ENCODE measurements at places on chromosomes 5 and 9.

GRCh38 chr5:83877911-83878706 is 157.5 kb upstream of the HAPLN1 start:
- peak; percentile 52 for DNase-seq

DNA sequence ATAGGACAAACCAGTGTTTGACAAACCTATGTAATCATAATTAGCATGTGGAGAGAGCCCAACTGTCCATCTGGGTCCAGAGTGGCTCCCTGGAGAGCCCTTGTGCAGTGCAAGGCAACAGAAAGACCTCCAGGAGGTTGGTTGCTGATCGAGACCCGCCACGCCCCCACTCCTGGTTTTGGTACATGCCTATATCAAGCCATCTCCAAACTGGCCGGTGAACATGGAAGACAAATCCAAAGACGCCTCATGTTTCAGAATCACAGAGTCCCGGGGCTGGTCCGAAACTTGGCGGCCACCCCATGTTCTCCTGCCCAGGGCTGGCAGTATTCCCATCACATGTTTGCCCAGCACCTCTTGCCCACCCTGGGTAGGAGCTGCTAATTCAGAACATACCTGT is 140.2 kb downstream of the PAX5 start:
- no peak for DNase-seq

- no peak for DNase-seq
These were observed 279.6 kb downstream of the FANCC start for GRCh38 chr9:95037789-95038521.

DNA sequence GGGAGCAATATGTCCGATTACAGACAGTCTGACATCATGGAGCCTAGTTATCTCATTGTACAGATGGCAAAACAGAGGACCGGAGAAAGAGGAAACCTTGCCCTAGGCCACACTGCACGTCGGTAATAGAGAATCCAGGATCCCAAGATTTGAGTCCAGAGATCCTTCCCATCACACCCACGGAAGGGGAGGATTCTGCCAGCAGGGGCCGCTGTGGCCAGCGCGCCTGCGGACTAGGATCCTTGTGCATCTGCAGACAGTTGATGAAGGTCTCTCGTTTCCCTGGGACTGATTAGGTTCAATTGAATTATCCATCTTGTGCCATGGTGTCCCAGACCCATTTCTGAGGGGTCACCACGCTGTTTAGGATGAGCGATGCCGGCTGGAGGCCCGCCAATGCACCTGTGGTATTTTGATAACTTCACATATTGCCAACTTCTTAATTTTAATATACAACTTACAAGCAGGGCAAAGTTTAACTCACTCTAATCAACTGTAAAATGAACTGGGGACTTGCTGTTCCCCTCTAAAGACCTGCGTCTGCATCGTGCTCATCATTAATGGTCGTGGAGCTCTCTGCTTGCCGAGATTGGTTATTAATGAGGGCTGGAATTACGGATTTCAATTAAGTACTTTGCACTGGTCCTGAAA is 592.7 kb upstream of the BRINP1 start:
- no peak for DNase-seq

DNA sequence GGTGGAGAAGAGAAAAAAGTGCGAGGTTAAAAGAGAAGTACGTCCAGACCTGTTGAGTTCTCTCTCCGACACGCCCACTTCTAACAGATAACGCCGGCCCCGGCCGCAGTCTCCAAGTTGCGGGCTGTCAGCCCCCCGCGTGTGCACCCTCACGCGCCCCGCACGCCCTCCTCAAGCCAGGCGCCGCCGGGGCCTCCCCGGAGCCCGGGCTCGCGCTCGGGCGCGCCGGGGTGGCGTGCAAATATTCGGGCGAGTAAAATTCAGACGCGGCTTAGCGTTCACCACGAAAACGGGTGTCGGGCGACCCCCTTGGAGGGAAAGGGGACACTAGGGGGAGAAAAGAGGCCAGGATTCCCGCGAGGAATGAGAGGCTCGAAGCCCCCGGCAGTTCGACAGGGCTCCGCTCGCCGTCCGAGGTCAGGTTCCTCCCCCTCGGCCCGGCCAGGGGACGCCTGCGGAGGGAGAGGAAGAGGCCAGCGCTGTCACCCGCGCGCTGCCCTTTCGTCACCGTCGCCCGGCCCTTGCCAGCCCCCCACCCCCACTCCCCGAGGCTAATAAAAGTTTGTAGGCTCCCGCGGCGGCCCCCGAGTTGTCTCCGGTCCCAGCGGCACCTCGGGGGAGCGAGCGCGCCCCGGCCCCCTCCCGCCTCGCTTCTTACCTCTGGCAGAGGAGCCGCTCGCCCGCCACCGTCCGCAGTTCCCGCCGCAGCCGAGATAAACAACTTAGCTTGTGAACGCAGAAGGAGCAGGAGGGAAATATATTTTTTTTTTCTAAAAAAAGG is 743 bp downstream of the NR3C1 start:
- DNase-seq = no peak

GRCh38 chr5:14429101-14430050 is 152.2 kb upstream of the OTULINL start:
- DNase-seq = no peak

GRCh38 chr5:132428147-132428482 is 58.6 kb downstream of the SLC22A5 start:
- DNase-seq = no peak

GRCh38 chr9:113990975-113991471 is 87.1 kb downstream of the AMBP start:
- peak; percentile 76 for DNase-seq

DNA sequence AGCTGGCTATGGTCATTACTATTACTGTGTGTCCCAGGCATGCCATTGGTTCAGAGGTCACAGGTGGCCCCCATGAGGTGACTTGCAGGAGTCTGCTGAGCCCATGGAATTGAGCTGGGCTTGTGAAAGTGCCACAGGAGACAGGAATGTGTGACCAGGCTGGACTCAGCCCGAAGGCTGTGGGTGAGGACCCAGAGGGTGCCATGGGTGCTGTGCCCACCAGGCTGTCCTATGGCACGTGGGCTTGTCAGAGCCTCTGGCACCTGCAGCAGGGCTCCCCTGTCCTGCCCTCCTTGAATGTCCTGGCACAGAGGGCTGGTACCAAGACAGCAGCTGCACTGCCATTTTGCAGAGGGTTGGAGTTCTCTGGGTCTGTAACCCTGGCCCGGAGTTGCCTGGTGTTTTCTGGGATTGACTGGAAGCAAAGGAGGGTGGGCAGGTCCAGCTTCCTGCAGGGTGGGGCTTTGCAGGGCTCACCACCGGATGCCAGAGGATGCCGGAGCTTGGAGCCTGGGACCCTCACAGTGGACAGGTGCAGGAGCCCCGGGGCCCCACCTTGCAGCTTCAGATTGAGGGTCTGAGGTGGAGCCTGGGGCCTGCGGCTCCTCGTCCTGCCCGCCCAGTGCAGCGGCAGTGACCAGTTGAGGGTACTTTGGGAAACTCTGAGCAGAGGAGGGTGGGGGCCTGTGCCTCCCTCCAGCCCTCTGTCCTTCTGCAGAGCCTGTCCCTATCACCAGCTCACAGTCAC is 14.2 kb downstream of the COL5A1 start:
- DNase-seq = peak; percentile 74

DNA sequence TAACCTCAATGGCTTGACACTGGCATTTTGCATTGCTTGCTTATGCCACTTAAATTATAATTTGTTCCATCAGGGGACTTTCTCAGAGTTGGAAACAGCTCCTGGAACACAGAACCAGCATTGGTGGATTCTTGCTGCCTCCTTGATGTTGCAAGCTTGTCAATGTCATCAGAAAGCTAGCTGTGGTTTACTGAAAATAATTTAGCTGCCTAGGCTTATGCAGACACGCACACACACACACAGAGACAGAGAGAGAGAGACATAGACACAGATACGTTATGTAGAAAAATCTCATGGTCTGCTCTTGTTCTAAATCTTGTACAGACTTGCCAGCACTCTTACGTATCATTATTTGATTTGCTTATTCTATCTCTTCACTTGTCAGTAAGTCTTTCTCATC is 78.0 kb downstream of the HMHB1 start:
- no peak for DNase-seq

- no peak for DNase-seq
These were observed 196.2 kb downstream of the MARCHF11 start for GRCh38 chr5:15983392-15983791.

- DNase-seq = peak; percentile 59
These were observed 19.9 kb downstream of the ERBIN start for GRCh38 chr5:65946198-65946745.

DNA sequence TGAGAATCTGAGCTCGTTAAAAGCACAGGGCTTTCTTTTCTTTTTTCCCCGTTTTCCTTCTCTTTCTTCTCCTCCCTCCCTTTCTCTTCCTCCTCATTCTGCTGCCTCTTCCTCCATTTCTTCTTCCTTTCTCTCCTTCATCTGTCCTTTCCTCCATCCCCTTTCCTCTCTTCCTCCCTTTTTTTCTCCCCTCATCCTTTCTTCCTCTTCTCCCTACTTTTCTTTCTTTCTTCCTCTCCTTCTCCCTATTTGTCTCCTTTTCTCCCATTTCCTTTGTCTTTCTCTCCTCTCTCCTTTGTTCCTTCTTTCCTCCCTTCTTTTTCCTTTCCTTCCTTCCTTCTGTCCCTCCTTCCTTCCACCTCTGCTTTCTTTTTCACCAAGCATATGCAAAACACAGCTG is 649.4 kb downstream of the IRX1 start:
- no peak for DNase-seq

DNA sequence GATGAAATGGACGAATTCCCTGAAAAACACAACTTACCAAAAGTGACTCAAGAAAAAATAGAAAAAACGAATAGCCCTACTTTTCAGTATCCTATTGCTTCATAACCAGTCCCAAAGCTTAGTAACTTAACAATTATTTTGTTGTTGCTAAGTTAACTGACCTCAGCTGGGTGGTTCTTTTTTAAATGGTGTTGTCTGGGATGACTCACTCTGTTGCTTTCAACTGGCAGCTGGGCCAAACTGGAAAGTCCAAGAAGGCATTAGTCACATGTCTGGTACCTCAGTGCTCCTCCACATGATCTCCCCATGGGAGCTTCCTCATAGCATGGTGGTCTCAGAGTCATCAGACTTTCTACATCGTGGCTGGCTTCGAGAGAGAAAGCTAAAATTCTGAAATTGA is 47.8 kb upstream of the ADAMTS2 start:
- peak; percentile 91 for DNase-seq

DNA sequence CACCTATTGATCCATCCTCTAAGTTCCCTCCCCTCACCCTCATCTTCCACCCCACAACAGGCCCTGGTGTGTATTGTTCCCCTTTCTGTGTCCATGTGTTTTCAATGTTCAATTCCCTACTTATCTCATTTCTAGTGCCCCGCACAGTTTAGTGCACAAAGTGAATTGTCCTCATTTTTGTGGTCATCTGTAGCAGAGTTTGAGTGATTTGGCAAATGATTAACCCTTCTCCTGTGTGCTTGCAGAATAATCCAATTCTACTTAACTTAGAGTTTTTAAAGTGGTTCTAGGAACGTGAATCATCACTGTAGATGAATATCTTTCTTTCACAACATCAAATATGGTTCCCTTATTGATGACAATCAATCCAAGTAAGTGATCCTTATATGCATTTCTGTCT is 6.3 kb upstream of the HAPLN1 start:
- no peak for DNase-seq

- DNase-seq = no peak
These were observed 700 bp downstream of the CDO1 start for GRCh38 chr5:115815693-115816225.

DNA sequence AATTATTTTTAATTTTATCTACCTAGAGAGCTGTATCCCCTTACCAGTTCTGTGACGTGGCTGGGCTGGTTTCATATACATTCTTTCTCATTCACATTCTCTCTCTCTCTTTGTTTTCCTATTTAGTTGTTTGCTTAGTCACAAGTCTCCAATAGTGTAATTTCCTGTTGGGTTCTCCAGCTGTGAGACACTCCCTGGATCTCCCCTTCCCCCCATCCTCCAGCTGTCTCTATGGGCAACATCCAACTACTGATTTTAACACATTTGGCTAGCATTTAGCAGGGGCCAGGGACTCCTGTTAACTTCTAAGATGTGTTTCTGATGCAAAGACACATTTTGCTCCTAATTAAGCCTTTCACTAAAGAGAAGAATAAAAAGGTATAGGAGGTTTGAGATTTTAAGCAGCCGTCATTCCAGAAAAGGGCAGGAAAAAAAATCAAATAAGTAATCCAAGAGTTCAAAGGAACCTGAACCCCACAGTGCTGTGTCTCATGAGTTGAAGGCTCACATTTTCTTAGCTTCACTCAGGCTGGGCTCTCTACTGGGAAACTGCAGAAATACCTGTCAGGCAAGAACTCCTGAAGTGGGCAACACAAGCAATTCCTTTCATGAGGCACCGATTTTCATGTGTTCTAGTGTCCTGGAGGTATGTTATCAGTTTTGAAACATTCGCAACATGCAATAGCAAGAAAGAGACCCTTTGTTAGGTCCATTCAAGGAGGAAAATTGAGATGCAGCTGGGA is 198.7 kb upstream of the C9orf72 start:
- DNase-seq = no peak

DNA sequence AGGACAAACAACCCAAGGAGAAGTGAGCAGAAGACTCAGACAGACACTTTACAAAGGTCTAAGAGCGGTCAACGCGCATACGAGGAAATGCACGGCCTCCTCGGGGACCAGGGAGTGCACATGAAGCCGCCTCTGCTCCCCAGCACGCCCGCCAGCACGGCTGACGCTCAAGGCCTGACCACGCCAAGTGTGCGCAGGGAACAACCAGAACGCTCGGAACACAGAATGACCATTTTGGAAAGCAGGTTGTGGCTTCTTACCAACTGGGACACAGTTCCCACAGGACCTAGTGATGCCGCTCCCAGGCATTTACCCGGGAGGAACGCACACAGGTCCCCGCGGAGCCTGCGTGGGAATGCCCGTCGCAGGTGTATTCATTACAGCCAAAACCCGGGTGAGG is 191.5 kb upstream of the PPP1R26 start:
- peak; percentile 70 for DNase-seq

GRCh38 chr5:24850926-24851486 is 206.2 kb upstream of the CDH10 start:
- peak; percentile 43 for DNase-seq

- peak; percentile 59 for DNase-seq
These were observed 5.2 kb upstream of the TLE1 start for GRCh38 chr9:81694541-81694940.

DNA sequence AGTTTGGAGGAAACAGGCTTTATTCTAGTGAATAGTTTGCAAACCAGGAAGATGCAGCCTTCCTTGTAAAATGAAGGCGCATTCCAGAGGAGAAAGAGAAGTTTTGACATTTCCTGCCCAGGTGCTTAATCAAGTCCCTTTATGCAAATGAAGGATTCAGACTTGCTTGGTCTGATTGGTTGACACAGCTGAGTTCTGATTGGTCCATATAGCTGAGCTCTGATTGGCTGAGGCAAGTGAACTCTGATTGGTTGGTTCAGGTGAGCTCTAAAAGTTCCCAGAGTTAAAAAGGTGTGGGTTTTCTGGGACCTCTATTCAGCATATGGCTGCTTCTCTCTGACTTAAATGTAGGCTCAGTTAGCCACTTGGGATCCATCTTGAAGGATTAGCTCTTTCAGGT is 151.0 kb downstream of the CACNA1B start:
- DNase-seq = no peak

- no peak for DNase-seq
These were observed 309.2 kb downstream of the SH3GL2 start for GRCh38 chr9:17888066-17888465.

- DNase-seq = no peak
These were observed 106.8 kb downstream of the LMNB1 start for GRCh38 chr5:126883564-126884245.

Measured in osteoblast (primary cell).